ENCODE measurements at places on chromosomes 12 and 14.
A peak's percentile ranks its signal among the peaks of the same experiment; 100 is the strongest.

GRCh38 chr14:66649498-66649897 lies 141.6 kb downstream of the GPHN start:
- DNase-seq: no peak

DNA sequence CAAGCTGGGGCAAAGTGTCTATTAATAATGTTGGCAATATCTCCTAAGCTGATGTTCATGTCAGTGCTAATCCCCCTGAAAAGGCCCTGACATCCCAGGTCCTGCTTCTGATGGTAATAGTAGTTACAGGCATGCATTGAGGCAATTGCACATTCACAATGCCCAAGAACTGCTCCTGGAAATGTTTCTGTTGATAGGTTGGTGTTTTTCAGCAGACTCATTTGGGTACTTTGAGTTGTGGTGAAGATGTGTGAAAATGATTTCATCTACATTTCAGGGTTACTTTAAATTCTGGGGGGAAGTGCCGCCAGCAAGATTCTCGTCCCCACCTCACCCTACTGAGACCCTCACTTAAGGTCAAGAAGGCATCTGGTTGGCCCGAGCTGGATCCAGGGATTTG lies 92.9 kb downstream of the BBS10 start:
- no peak for DNase-seq

DNA sequence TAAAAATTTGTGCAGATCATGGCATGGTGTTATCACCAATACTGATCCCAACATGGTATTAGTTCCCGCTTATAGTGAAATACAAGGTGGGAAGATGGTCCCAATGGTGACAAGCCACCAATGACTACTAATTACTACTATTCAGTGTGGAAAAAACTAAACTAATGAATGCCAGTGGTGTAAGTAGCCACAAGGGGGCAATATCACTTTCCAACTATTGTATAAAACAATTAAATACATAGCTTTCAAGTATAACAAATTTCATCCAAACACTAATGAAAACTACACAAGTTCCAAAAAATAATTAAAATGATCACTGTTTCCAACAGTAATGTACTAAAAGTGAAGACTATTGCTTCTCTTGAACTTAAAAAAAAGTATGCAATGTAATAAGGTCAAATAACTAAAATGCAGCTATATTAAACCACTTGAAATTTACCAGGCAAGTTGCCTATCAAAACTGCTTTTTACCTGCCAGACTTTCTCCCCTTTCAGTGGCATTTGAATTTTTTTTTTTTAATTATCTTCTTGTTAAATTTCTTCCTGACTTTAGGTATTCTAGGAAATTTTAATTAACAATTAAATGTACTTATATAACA lies 58.0 kb downstream of the PAPLN start:
- DNase-seq: no peak

DNA sequence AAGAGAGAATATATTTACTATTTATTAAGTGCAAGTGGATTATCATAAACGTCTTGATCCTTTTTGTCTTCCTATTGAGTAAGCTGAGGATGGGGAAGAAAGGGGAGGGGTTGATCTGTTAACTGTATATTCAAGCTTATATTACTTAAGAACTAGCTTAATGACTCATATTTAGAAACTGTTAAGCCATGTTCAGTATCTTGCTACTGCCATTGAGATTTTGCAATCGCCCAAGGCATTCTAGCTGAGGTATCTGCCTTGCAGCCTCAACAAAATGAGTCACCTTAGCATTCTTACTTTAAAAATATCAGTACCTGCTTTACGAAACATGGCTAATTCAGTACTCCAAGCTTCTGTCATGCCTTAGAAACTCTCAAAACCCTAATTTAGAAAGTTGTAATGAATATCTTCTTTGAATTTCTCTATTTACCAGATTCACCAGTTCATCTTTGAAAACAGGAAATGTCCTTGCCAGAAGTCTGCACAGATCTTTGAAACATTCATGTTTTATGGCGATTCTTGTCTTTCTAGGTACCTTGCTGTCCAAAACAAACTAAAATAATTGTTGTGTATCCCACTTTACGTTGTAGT lies 76.1 kb downstream of the ALG10B start:
- no peak for DNase-seq

DNA sequence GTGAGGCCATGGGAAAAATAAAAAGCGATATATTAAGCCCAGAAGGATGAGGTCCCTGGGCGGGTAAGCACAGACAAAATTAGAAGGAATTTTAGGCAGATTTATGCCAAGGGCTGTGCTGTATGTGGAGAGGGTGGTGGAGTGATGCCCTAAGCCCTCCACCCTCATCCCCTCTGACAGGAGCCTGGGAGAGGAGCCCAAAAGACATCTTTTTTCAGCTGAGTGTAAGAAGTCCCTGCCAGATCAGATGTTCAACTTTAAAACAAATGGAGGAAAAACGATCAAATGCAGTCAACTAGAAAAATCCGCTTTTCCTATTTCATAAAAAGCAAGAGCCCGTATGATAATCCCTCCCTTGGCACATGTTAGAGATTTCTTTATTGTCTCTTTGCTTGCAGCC lies 47.7 kb upstream of the NRXN3 start:
- DNase-seq: no peak

DNA sequence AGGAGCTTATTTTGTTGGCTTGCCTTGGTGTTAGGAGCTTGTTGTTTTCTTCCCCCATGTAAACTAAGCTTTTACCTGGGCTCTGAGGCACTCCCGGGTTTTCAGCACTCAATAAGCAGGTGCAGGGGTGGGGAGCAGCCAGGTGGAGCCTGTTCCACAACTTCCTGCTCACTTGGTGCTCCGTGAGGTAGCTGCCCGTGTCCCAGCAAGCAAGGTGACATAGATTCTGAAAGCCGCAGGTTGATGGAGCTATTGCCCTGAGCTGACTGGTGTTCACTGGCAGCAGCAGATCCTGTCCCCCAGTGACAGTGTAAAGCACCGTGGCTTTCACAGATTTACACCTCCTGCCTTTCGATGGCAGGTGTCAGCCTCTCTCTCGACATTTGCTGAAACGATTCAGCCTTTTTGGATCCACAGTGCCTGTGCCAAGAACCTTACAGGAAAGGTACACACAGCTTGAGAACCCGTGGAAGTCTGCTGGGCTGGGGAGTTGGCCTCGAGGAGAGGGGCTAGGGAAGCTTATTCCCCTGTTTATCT lies 295.7 kb upstream of the FKBP4 start:
- no peak for DNase-seq

DNA sequence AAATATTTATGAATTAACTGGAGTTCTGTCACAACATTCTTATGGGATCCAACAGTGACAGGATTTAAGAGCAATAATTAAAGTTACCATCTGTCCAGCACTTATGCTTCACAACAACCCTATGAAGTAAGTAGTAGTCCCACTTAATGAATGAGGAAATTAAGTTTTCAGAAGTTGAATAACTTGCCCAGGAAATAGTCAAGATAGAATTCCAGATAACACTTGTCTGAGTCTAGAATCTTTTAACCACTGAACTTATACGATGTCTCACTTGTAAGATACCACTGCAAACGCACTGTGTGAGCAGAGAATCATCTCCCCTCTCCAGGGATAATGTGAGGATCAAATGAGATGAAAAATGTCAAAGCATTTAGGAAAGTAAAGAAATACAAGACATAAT lies 3.3 kb upstream of the TTC9 start:
- no peak for DNase-seq

- no peak for DNase-seq
These were observed 1.5 kb downstream of the NRIP2 start for GRCh38 chr12:2833327-2833726.

DNA sequence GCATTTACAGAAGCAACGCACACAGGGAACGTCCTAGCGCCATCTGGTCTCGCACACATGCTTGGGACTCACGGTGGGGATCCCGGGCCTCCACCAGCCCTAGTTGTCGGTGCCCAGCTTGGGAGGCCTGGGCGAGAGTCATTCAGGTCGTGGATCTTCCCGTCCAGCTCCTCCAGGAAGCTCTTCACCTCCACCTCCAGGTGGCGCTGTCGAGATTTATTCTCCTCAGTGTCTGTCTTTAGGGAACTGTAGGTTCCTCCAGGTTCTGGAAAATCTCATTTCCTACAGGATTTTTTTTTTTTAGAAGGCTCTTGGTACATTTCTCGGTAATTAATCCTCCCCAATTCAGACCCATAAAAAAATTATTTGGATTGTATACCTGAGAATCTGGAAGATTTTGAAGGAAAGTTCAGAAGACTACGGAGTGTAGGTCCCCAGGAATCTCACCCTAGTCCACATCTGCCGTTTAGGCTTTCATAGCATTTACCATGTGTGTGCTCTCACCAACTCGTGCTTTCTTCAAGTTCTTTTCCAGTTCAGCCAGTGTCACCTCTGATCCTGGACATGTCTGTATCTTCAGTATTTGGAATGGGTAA lies 910.0 kb downstream of the TMEM121 start:
- DNase-seq: peak; percentile 13

DNA sequence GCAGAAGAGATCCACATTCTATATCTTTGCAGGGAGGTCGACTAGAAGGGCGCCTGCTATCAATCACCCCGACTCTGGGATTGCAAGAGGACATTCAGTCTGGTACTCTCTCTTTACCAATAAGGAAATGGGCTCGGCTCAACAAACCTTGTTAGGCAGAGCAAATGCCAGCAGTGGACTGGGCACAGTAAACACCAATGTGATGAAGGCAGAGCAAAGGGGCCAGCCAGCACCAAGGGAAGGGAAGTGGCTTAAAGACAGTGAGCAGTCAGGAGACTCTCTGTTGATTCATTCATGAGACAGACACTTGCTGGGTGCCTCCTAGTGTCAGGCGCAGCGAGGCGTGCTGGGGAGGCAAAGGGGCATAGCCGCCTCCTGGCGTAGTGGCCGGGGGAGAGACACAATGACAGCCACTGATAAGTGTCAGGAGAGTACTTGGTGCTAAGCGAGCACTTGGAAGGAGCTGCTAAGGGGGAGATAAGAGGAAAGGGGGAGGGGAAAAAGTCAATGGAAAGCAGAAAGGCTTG lies 34.1 kb downstream of the TMCC3 start:
- DNase-seq: no peak

- DNase-seq: no peak
These were observed 1.2 kb downstream of the HNRNPC start for GRCh38 chr14:21267886-21268616.

DNA sequence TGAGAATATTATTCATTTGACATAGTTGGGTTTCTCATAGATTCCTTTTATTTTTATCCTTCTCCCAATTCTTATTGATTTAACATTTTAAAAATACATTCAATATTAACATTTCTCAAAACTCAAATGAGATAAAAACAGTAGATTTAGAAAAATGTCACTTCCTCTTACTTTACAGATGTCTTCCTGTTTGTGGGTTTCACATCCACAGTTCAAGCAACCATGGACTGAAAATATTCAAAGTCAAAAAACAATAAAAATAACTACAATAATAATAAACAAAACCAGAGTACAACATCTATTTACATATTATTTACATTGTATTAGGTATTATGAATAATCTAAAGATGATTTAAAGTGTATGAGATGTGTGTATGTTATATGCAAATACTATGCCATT lies 111.3 kb upstream of the SLC16A7 start:
- no peak for DNase-seq

DNA sequence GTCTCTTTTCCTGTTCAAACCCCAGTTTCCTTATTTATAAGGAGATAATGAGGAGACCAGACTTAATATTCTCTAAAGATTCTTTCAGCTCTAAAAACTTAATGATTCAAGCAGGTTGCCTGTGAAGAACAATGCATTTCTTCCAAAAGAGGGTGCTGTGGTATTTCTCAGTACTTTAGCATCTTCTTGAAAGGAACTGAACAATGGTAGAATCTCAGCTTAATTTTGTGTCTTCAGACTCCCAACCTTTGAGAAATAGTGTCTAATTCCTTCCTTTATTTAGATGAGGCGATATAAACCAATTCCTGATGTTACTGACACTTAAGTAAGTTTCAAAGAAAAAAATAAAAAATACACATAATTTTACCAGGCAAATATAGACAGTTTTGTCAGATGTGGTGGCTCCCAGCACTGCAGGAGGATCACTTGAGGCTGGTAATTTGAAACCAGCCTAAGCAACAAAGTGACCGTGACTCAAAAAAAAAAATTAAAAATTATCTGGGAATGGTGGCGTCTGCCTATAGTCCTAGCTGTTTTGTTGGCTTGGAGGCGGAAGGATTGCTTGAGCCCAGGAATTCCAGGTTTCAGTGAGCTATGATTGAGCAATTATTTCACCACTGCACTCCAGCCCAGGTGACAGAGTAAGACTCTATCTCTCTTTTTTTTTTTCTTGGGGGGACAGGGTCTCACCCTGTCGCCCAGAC lies 76.9 kb upstream of the PSMA6 start:
- no peak for DNase-seq

DNA sequence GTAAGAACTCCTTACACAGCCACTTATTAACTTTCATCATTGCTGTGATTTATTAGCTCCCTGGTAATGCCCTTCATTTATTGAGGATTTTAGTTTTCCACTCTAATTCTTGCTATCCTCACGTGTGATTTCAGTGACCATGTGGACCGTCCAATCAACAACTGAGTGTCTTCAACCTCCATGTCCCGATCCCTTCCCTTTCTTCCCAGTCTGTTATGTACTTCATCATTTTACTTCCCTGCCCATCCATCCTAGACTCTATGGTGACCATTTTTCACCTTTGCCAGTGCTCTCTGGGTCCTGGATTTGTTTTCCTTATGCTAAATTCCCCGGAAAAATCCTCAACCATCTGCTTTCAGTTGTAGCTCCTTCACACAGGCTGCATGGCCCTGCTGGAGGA lies 111.0 kb downstream of the MSRB3 start:
- no peak for DNase-seq

DNA sequence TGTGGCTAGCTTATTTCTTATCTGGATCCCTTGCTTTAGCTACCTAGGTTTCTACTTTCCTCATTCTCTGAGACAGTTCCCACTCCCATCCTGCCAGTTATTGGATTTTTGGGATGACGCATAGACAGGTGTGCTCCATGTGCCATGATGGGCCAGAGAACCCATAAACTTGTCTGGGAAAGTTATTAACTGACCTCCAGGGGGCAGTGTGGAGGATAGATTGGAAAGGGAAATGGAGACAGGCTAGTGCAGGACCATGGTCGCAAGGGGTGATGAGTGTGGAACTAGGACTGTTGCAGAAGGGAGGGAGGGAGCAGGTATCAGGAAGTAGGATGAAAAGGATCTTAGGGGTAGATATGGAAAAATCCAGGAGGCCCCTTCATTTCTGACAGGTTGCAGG lies 80.3 kb downstream of the ESRRB start:
- no peak for DNase-seq

DNA sequence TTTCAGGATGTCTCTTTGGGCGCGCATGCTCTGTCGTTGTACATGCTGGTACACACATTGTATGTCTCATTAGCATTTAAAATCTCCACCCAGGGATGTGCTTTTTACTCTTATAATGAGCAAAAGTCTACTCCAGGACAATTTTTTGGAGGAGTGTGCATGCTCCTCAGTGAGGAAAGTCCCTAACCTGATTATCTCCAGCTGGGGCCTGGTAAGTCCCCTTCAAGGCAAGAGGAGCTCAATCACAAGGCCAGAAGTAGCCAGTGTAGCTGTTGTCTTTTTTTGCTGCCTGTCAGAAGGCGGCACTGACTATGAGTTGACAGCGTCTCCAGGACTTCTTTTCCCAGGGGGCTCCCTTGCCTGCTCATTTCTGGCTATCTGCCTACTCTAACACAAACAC lies 218.3 kb upstream of the CNTN1 start:
- no peak for DNase-seq

- DNase-seq: no peak
These were observed 41.6 kb downstream of the NDUFA12 start for GRCh38 chr12:94961911-94962310.
